NCI-H1694 treated with DMSO at 0.1 percent for 48 hours (cell line): ENCODE measurements at places on chromosomes 4 and X.

DNA sequence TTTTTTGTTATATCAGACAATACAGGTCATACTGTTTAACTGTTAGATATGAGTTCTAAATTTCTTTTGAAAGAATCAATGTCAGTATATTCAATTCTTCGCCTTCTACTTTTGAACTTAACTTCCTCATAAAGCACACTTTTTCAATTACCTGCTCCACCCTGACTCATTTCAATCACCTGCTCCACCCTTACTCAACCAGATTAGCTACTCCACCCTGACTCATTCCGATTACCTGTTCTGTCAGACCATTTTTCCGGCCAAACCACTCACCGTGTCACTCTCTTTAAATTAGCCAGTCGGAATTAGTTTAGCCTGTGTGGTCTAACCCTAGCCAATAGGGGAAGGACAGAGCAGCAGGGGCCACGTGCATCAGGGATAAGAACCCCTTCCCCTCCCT, 751.8 kb upstream of the POU3F4 start:
- DNase-seq, result no peak

DNA sequence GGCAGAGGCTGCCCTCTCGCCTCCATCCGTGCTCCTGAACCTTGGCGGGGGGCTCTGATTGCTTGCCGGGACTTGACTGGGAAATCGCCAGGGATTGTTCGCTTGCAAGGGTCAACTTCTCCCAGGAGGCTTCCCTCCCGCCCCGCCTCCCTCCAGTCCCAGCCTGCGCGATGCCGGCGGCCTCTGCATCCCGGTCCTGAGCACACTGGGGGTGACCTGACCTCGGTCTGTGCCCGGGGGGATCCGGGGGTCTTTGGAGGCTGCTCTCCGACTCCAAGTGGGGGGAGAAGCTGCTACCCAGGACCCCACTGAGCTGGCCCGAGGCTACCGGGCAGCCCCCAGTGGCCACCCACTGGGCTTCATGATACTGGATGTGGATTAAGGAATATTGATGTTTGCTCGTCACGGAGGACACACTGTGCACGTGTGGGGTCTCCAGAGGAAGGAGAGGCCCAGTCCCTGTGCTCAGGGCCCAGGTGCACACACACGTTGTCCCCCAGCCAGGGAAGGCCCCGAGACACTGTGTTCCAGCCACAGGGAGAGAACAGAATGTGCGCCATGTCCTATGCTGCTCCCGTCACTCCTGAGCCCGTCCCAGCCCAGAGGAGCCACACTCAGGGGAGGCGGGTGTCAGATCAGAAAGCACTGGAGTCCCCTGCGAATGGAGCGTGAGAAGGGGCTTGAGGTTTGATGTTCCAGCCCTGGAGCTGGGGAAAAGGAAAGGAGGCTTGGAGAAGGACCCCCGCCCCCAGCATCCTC, 55.9 kb upstream of the NKX1-1 start:
- no peak for DNase-seq

DNA sequence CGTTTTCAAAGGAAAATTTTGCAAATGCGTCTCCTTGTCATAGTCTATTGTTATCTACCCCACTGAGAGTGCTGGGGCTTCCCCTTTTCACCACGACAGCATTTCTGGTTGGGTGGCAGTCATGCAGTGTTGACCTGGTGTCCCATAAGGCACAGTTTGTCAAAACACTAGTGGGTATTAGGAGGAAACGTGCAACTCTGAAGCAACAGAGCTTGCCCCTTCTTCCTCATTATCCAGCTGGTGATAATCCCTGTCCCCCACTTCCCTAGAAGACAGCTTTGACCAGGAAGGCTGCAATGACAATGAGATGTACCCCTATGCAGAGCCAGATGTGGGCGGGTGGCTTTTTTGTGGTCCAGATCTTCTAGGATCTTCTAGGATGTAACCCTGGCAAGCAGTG, 1.8 kb downstream of the TBC1D1 start:
- no peak for DNase-seq

DNA sequence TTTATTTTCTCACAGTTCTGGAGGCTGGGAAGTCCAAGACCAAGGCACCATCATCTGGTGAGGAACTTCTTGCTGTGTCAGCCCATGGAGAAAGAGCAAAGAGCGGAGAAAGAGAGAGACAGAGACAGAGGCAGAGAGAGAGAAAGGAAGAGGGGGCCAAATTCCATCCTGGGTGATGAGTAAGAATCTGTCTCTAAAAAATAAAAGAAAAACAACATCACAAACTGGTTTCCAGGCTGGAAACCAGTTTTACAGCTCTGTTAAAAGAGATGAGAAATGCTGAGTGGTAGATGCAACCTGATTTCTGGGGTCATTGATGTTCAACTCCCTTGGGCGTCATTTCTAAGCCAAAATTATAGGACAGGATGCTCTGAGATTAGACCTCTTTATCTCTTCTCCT, 72.9 kb downstream of the SHOX start:
- DNase-seq, result no peak

DNA sequence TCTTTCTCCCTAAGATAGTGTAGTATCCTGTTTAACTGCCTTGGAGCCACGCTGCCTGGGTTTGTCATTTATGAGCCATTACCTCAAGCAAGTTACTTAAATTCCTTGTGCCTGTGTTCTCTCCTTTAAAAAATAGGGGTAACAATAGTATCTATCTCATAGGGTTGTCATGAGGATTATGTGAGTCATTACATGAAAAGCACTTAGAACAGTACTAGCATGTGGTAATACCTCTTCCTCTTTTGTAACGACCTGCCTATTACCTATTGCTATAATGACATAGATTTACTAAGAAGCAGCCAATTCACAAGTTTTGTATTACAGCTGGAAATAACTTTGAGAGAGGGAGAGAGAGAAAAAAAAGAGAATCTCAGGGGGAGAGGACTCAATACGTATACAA, 834.7 kb downstream of the RAPGEF2 start:
- no peak for DNase-seq

GRCh38 chrX:29488919-29489318, 726.4 kb upstream of the MAGEB2 start:
- no peak for DNase-seq

- no peak for DNase-seq
Measured at GRCh38 chr4:43339435-43339834, 446.9 kb downstream of the GRXCR1 start.

DNA sequence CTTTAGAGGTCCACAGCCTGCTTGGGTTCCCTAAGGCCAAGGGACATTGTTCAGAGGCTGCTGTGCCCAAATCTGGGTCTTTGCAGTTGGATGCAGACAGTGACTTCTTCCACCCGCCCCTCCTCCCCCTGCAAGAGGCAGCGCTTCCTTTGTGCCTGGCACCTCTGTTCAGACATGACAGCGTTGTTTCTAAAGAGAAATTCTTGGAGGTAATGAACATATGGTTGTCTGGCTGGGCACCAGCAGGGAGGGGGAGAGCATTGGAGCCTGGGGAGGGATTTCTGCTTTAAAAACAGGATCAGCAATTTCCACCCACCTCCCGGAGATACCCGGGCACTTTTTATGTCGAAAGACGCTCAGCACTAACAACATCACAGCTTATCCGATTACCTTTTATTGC, 51.5 kb downstream of the PSAPL1 start:
- DNase-seq, result peak; percentile 19

DNA sequence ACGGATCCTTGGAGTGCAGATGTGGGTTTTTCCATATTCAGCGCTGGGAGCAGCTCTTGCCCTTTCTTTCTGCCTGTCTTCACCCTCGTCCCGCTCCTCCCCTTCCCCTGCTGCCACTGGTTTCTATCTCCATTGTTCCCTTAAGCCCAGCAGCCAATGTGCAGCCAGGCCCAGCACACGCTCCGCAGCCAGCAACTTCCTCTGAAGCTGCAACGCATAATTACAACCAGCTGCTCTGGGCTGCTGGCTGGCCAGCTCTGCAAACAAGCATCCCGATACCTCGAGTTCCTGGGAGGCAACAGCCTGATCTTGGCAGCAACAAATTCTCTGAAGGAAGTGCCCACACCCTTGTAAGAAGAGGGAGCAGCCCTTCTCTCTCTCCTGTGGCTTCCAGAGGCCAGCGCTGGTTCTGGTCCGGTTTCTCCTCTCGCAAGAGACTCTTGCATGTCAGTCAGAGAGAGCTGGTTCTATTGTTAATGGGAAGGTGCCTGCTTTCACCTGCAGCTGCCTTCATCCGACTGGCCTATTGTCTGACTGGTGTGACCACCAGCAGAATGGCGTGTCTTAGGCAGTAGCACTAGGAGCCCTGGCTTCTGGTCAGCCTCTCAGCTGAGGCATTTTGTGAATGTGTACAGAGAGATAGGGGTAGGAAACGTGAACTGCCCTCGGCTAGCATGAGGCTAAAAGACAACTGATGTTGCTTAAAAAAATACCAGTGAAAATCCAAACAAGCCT, 83.8 kb upstream of the MAML3 start:
- peak; percentile 89 for DNase-seq

GRCh38 chrX:70386235-70386634, 36.9 kb upstream of the GDPD2 start:
- no peak for DNase-seq
